ENCODE measurements at places on chromosomes 3 and 15. TPM values are rescaled to one million over a fixed set of nuclear protein-coding genes. Genes with fewer than 3 reads are reported as not detected.

GRCh38 chr3:42066516-42067181, 24.5 kb upstream of the TRAK1 start:
- DNase-seq: no peak

DNA sequence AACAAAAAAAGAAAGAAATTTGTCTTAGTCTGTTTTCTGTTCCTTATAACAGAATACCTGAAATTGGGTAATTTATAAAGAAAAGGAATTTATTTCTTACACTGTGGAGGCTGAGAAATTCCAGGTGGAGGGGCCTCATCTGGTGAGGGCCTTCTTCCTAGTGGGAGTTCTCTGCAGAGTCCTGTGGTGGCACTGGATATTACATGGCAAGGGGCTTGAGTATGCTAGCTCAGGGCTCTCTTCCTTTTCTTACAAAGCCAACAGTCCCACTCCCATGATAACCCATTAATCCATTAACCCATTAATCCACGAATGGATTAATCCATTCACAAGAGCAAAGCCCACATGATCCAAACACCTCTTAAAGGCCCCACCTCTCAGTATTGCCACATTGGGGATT, 2.9 kb upstream of the SATB1 start:
- DNase-seq: no peak

- DNase-seq: no peak
Measured at GRCh38 chr3:36542186-36542585, 161.9 kb downstream of the STAC start.

DNA sequence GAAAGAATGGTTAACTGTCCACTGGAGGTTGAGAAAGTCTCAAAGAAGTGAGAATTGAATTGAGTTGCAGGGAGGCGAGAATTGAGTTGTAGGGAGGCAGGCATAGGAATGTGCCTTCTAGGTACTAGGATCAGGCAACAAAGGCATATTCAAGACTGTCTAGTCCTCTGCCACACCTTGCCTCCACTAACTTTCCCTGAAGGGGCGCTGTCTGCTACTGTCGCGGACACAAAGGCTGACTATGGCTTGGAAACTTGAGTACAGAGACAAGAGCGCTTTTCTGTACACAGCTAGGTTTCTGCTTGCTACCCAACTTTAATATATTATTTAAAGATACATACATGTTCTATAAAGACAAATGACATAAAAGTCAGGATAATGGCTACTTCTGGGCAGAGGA, 10.4 kb upstream of the FBXL22 start:
- DNase-seq: no peak

DNA sequence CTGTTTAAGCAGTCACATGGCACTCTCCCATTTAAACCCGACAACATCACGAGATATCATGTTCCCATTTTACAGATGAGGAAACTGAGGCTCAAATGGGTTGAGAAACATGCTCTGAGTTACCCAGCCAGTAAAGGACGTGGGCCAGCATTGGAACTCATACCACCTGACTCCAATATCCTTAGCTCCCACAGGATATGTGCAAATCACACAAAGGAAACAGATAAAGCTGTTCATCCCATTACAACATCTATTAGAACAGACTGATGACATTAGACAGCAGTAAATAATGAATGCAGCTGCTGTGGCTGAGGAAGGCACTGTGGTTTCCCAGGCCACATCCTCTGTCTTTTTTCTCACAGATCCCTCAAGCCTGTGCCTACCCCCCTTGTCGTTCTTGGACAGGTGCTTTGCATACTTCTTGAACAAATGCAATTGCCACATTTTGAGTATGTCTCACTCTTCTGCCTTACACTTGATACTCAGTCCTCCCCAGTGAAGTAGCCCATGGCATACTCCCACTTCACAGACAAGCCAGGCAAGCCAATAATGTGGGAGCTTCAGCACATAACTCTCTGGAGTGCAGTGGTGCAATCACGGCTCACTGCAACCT, 17.7 kb downstream of the FRMD4B start:
- peak; percentile 74 for DNase-seq

DNA sequence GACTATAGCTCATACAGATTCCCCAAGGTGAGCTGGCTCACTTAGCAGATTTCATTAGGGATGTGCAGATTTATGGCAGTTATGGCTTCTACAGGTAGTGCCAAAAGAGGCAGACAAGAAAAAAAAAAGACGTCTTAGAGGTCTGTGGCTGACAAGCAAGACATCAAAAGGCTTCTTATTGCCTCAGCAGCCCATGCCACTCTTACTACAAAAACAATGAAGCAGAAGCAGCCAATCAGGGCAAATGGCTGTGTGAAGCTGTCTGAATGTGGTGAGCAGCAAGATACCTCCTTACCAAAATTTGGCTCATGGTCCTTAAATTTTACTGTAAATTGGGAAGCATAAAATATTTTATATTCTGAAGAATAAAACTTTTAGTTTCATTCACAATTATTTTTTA, 557.5 kb upstream of the GOLIM4 start:
- DNase-seq: peak; percentile 13

- no peak for DNase-seq
Measured at GRCh38 chr3:43855674-43856299, 165.0 kb downstream of the ABHD5 start.

DNA sequence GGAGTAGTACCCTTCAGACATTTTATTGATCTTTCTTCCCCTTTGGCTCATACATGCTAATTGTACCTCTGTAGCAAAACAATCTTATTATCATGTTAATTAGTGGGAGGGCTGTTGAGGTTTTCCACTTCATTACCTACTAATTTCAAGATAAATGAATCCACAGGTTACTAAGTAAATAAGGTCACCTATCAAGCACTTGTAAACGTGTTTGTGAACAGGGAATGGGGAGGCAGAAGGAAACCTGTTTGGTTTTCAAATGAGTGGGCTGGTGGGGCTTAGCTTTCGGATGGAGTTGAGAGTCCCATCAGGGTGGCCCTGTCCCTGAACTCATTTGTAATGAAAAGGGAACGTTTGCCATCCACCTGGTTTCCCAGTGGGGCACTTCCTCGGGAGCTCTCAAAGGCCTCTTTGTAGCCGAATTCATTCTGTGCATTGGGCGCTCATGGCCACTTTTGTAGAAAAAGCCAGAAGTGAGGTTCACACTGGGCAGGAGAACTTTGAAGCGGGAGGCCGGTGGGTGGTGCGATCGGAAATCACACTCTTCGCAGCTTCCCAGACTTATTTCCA, 419.8 kb upstream of the NR2F2 start:
- no peak for DNase-seq

GRCh38 chr15:89812847-89813320, 1.8 kb downstream of the ANPEP start:
- no peak for DNase-seq

- DNase-seq: no peak
Measured at GRCh38 chr3:38620236-38620635, 29.3 kb downstream of the SCN5A start.

DNA sequence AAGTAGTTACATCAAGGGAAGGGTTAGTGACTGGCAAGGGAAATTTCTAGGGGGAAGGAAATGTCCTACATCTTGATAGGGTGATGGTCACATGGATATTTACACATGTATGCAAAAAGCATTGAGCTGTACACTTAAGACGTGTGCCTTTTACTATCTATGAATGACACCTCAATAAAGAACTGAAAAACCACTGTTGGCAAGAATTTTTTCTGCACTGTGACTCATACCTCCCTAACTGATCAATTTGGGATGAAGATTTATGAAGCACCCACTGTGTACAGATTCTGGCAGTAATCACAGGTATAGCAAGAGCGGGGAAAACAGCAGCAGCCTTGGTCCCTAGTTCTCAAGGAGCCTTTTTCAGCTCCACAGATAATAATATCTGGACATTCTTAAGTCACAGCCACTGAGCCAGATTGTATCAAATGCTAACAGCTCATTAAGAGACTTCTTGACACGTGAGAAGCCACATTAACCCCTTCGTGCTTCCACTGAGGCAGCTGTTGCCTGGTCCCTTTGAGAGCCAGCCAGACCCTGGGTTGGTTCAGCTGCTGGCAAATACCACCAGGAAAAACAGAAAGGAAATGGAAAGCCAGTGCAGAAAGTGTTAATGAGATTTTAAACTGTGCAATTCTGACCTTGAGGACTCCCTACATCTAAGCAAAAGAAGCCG, 32.0 kb upstream of the GALNT15 start:
- no peak for DNase-seq

GRCh38 chr3:113271189-113271588, 59.8 kb downstream of the BOC start:
- no peak for DNase-seq

DNA sequence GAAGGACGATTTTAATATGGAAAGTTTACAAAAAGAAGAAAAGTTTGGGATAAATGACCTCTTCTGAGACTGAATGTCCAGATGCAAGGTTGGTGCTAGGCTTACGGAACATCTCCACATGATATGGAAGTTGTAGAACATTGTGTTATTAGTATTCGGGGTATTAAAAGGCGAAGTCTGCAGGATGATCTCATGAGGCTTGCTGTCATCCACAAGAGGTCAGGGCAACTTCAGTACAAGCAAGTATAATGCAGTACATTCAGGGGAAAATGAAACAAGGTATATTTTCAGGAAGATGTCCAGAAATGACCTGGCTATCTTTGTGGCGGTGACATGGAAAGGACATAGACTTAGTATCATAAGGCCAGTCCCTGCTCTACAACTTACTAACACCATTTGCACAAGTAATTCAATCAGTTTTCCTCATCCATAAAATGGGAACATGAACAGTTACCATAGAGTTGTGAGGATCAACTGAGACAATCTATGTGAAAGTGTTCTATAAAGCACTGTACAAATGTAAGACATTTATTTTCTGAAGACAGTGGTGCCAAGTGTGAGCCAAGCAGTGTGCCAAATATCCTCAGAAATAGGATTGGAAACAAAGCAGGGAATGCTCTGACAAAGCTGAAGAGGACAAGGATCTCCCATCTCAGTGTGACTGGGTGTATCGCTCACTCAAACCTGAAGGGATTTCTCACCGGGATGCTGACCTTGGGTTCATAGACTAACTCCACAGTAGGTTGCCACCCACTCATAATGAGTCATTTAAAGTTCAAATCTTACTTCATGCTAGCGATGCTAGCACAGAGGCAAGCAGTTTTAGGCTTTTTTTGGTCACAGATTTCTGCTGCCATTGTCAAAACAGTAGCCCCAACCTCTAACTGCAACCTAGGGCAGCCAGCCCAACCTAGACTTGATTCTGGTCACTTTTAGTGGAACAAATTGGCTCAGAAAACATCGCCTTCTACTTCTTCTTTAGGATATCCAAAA, 118.3 kb downstream of the TIGIT start:
- peak; percentile 26 for DNase-seq

DNA sequence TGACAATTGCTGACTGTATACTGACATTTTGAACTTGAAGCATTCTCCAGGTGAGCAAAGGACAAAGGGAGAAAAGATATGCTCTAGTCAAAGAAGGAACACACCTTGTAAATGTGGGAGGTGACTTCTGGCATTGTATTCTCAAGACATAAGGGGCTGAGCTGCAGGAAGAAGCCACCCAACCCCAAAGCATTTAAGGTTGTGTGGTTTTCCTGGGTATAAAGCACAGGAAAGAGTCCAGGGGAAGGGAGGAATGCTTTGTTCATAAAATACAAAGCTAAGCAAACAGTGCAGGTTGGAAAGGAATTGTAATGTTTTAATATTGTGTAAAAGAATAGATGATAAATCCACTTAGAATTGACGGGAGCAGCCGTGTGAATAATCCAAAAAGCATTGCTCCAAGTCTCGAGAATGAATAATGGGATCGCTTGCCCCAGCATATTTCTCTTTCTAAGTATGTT, 102.4 kb upstream of the LRIG1 start:
- peak; percentile 82 for DNase-seq

GRCh38 chr3:40920041-40920440, 279.3 kb upstream of the CTNNB1 start:
- peak; percentile 74 for DNase-seq

DNA sequence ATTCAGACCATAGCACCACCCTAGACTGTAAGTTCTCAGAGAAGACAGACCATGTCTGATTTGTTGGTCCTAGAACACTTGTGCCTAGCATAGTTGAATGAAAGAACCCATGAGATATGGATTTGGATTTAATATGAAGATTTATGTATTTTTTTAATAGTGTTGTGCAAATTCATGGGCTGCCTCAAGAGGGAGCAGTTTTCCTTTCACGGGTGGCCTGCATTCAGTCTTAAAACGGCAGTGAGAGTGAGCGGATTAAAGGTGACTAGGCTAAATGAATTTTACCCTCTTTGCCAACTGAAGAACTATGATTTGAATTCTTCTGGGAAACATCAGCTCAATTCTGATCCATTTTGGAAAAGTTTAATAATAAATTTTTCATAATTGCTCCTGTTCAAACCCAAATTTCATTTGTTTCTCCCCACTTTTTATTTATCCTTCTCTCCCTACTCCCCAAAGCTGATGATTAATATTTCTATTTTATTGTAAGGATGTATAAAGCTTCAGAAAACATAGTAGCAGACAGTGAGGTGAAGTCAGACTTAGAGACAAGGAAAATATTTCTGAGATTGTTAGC, 67.3 kb downstream of the MORC1 start:
- DNase-seq: no peak

DNA sequence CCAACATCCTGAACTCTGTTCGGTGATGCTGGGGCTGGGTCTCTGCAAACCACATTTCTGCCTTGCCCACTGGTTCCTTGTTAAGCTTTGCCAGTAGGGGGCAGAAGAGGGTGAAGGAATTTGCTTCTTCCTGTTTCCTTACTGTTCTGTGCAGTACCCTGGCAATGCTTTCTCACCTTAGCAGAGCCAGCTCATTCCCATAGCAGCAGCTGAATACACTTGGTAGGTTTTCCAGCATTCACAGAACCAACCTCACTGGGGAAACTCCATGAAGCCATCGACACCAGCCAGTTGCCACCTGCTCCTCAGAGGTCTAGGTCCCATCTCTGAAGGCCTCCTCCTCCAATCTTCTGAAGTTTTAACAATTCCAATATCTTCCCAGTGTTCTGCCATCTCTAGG, 308.4 kb downstream of the PDCD6IP start:
- no peak for DNase-seq

The VGLL3 gene
- 0.11 TPM for polyA plus RNA-seq

The TM4SF4 gene
- polyA plus RNA-seq: not detected

The DNASE1L3 gene
- not detected for polyA plus RNA-seq

The FANCD2OS gene
- polyA plus RNA-seq: not detected

The RARB gene
- polyA plus RNA-seq: not detected

The CCR3 gene
- not detected for polyA plus RNA-seq

The LYSMD2 gene
- 5.9 TPM for polyA plus RNA-seq

The WDR49 gene
- polyA plus RNA-seq: not detected

The TTLL13 gene
- polyA plus RNA-seq: not detected

The MRPL46 gene
- polyA plus RNA-seq: 42.1 TPM

The KCNMB2 gene
- not detected for polyA plus RNA-seq

The PAQR9 gene
- polyA plus RNA-seq: not detected

The ZNF860 gene
- 1.4 TPM for polyA plus RNA-seq

The EOMES gene
- 0.24 TPM for polyA plus RNA-seq
